ENCODE measurements at places on chromosomes 7 and 10.

GRCh38 chr10:4102802-4103344, 317.9 kb upstream of the KLF6 start:
- no peak for DNase-seq

GRCh38 chr10:132133005-132133404, 53.7 kb upstream of the DPYSL4 start:
- DNase-seq, result no peak

DNA sequence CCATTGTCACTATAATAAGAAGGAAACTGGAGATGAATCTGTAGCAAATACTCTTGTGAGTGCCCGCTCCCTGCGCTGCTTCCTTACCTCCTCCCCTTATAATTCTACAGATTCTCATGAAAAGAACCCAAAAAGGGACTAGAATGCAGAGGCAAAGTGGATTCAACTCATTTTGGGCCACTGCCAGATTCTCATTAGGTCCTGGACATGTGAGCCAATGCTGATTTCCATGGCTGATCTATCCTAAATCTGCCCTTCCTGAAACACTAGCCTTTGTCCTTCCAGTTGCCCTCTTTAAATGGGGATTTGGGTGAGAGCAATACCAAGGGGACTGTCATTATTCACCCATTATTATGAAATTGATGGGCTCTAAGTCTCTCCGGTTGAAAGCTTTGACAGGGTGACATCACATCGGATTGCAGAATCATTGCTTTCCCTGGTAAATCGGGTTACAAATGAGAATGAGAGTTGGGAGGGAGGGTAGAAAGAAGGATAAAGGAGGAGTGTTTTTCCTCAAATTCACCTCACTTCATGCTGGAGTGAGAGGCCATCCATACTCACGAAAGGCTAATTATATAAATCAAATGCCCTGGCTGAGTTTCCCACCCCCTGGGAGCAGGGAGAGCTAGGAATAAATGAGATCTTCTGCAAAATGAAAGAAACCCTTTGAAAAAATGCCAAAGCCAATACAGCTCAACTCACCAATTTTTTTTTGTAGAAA, 37.5 kb downstream of the PTN start:
- DNase-seq, result no peak

DNA sequence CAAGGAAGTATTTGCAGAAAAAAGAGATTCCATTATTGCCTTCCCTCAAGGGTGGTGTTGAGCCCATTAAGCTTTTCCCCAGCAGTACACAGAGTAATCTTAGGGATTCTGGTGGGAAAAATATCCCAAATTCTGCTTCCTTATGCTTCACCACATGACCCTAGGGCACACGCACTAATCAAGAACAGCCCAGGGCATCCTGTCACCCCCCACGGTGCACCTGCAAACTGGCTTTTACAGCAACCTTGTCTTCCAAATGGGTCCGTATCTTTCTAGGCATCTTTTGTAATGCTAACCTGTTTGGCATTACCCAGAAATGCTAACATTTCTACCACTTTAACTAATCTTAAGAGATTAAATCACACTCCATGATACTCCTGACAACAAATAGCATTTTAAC, 926 bp upstream of the C7orf33 start:
- DNase-seq, result no peak

DNA sequence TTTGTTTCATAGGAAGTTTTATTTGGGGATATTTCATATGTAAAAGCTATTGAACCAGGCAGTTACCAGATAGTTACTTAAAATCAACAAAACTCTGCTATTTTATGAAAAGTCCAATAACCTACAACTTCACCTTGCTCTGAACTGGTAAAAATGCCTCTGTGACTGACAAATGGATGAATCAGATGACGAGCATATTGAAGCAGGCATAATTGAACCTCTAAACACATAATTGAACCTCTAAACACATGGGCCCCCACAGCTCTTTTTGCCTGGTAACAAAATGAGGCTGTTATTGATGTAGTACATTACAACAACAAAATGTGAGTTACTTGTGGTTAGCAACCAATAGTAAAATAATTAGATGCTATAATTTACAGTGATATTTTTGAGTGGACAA, 99.7 kb downstream of the MBL2 start:
- no peak for DNase-seq

Measured in fibroblast of the conjunctiva (primary cell).